ENCODE measurements at places on chromosomes 11 and 22.

DNA sequence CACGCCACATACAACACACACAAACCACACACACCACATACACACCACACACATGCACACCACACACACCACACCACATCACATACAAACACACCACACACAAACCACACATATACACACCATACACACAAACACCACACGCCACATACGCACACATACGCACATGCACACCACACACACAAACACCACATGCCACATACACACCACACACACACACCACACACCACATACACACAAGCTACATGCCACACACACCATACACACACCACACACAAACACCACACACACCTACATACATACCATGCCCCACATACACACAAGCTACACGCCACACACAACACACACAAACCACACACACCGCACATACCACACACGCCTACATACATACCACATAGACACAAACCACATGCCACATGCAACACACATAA lies 15.7 kb upstream of the TH start:
- no peak for DNase-seq

DNA sequence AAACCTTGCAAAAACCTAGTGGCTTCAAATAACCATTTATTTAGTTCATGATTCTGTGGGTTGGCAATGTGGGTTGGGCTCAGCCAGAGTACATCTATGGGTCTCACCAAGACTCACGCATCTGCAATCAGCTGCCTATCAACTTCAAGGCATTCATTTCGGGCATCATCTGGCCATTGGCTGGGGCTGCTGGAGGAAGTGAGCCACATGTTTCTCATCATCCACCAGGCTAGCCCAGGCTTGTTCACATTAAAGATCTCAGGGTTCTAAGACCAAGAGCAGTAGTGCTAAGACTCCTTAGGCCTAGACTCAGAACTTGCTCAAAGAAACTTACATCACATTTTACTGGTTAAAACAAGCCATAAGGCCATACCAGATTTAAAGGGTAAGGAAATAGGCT lies 478.9 kb upstream of the ARHGAP42 start:
- peak; percentile 16 for DNase-seq

DNA sequence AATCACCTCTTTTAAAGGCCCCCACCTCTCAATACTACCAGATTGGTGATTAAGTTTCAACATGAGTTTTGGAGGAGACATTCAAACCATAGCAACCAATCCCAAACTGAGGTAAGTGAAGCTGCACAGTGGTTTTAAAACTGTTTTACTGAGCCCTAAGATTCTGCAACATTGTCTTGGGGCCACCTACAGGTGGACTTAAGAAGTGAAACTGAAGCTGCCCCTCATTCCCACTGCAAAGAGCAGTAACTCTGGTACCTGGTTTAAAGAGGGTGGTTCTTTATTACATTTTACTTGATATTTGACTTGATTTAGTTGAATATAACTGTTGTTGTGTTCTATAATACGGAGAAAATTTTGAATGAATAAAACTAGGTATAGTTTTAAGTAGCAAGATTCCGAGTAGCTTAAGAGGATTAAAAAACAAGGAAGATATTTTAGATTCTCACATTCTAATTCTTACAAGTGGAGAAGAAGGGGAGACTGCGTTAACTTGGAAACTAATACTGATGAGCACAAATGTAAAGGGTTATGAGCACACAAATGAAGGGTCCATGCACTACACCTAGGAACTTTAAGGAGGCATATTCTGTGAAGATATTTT lies 26.7 kb downstream of the SYT9 start:
- DNase-seq: peak; percentile 12

GRCh38 chr11:125504580-125504979 lies 8.5 kb upstream of the FEZ1 start:
- no peak for DNase-seq

- DNase-seq: no peak
Observed at GRCh38 chr11:113464416-113464815, 10.8 kb downstream of the DRD2 start.

DNA sequence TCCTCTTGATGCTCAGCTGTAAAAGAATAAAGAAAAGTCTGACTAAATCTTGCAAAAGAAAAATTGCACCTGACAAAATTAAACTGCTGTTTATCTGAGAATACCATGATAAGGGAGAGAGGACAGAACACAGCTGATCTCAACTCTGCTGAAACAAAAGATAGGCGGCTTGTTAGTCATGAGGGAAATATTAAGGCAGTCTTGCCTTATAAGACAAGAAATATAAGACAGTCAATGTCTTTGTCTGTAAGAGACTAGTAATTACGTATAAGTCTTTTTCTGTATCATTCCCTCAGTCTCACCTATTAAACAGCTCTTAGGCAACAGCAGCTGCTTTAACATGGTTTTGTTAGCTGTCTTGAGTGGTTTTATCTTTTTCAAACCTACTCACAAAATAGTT lies 296.6 kb downstream of the LUZP2 start:
- no peak for DNase-seq

DNA sequence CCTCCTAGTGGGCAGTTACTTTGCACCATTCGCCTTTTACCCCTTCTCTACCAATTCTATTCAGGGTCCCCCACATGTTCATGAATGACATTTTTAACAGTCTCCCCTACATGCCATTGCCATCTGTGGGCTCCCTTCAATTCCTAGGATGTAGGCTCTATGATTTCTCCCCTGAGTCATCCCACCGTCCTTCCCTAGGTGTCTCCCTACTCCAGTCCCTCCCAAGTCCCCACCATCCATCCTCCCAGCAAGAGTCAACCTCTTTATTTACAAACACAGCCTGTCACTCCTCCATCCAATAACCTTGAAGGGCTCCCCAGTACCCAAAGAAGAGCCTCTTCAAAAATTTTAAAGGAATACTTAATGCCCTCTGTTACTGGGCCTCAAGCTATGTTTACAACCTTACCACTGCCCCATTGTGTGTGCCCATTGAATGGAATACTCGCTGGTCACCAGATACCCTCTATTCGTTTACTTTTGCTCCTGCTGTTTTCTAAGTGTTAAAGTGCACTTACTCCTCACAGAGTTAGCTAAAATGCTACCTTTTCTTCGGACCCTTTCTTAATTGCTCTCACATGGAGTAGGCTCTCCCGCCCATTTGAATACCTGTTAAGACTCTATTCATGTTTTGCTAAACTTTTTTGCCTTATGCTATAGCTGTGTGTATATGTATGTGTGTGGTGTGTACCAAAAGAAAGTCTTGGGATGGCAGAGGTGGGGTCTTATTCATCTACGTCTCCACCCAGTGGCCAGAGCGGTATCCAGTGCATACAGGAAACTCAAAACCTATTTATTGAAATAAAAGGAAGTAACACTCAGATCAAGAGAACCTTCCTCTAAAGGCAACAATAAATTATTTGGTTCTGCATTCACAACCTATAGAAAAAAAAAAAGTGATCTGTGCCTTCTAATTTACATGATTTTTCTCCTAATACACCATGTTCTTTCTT lies 235.8 kb upstream of the CCDC90B start:
- no peak for DNase-seq

GRCh38 chr22:42873356-42873755 lies 16.3 kb upstream of the ARFGAP3 start:
- no peak for DNase-seq

GRCh38 chr11:47333526-47333845 lies 19.0 kb downstream of the MYBPC3 start:
- no peak for DNase-seq

GRCh38 chr11:45926001-45926401 lies 3.5 kb downstream of the LARGE2 start:
- no peak for DNase-seq

DNA sequence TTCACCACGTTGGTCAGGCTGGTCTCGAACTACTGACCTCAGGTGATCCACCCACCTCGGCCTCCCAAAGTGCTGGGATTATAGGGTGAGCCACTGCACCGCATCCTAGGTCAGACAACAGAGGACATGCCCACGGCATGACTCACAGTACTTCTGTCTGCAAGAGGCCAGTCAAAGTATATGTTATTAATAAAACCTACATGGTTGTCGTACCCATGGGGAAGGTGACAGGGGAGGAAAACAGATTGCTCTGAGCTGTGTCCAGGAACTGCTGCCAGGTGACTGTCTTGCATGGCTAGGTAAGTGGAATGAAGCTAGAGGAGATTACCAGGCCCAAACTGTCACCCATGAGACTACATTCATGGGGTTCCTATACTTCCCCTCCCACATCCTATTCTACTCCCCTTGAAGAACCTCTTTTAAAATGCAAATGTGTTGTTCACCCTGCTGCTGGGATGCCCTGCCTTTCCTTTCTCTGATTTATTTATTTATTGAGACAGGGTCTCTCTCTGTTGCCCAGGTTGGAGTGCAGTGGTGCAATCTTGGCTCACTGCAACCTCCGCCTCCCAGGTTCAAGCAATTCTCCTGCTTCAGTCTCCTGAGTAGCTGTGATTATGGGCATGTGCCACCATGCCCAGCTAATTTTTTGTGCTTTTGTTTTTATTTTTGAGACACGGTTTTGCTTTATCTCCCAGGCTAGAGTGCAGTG lies 2.0 kb upstream of the NLRX1 start:
- DNase-seq: no peak

DNA sequence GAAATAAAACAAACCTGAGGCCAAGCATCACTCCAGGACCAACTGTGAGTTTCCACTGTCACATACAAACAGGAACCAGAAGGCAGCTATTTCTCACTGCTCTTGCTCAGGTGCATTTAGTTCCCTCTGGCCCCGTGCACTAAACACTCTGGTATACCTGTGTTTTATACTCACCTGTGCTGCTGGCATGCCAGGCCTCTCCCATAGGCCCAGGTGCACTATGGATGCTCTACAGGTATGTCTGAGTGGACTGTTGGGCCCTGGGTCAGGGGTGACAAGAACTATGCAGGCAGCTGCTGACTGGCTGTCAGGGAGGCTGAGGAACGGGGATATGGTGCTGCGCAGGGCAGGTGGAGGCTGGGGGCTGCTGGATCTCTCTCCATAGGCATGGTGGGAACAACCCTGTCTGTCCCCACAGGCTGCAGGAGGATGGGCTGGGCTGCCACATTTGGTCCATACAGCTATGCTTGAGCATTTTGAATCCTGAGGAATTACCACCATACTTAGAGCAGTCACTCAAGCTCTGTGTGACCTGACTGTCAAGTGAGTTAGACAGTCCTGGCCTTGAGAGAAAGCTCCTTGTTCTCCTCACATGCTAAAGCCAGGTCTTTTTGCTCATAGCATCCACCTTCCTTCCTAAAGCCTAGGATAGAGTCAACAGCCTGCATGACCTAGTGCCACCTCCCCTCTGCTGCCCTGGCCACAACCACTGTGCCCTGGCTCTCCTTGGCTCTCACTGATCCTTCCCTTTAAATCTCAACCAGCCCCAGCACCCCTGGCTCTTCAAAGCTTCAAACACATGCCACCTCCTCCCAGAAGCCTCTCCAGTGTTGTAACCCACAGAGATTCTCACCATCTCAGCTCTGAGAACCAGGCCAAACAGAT lies 72.9 kb downstream of the C11orf58 start:
- DNase-seq: no peak

- no peak for DNase-seq
Observed at GRCh38 chr11:75240311-75241035, at the start of gene TPBGL. TPBGL (plus strand) TSS chr11:75240774; CDS start chr11:75241050, 276 bp downstream.

DNA sequence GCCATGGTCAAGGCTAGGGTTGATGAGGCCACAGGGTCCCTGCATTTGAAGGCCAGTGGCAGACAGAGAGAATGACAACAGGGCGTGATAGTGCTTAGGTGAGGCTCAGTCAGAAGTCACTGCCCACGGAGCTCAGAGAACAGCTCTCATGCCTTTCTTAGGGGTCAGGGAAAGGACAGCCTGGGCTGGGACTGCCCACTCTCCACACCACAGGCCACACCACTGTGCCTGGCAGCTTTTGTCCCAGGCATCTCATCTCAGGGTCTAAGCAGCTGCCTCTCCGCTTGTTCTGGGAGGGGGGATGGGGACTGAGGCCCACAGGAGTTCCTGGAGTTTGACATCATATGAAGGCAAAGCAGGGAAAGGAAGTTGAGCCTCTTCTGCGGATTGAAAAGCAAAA lies 150.2 kb upstream of the B3GAT1 start:
- no peak for DNase-seq

DNA sequence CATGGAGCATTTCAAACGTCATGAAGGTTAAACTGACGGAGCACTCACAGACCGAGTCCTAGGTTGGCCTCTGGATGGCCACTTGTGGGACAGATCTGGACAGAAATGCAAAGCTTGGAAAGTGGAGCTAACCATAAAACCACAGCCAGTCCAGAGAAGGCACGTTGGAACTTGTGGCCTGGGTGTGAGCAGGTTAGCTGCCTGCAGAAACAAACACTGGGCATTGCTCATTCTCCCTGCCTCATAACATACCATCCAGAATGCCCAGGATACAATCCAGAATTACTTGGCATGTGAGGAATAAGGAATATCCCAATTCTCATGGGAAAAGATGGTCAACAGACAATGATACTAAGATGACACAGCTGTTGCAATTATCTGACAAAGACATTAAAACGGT lies 1005.0 kb downstream of the TBC1D22A start:
- no peak for DNase-seq

DNA sequence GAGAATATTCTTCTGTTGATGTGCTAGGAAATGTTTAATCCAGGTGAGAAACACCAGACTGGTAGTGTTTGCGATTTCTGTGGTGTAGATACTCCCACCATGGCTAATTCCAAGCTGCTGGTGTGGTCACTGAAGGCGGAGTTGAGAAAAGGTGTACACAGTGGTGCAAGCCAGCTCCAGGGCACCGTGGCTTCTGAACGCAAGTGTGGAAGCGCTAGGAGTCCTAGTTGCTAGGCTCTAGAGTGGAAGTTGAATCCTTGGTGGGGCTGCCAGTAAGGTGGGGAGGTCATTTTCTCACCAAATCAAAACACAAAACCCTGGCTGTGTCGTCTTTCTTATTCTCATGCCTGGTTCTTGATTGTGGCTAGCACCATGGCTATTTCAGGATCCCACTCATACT lies 61.6 kb downstream of the ZBTB16 start:
- no peak for DNase-seq

DNA sequence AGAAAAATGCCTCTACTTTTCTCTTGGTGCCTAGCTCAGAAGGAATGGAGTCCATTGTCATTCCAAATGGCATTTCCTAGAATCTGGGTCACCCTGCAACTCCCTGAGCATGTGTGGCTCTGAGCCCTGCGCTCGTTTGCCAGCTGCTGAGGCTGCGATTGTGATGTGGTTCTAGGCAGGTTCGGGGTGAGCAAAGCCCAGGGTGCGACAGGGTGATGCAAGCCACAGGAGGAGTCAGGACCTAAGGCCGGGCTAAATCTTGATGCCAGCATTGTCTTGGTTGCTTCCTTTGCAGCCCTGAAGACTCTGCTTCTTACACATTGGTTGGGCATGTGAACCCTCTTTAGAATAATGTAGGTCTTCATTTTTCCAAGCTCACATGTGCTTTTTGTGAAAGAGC lies 131.0 kb downstream of the MORC2 start:
- no peak for DNase-seq

DNA sequence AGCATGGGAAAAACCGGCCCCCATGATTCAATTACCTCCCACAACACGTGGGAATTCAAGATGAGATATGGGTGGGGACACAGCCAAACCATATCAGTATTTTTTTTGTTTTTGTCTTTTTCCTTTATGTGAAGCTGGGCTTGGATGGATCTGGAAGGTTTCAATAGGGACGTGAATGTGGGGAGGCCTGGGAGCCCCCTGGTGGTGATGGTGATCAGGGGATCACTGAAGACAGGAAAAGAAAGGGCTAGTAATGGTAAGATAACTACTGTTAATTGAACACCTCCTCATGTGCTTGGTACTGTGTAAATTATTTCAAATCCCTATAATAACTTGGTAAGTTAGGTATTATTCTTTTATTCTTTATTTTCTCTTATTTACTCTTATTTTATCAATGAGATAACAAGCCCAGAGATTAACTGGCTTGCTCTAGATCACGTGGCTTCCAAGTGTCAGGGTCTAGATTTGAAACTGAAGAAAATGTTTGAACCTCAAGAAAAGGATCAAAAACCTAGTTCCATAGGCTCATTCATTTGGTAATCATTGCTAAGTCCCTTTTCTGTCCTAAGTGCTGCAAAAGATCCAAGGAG lies 364.2 kb downstream of the TENM4 start:
- DNase-seq: no peak

Data from HFF-Myc (cell line).